Kidney epithelial cell (primary cell): ENCODE measurements at places on chromosomes 1 and 21.

DNA sequence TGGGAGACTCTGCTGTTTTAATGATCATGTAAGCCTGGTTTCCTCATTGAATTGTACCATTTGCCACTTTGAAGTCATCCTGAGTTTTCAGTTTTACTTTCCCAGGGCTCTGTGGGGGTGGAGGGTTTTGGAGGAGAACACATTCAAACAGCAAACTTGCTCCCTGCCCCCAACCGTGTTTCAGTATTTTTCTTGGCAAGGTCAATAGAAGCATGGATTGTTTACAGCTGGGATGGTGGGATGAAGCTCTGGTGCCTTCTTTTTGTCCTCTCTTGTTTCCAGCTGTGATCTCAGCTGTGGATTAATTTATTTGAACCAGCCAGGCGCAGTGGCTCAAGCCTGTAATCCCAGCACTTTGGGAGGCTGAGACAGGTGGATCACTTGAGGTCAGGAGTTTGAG, 54.3 kb upstream of the SERBP1 start:
- DNase-seq = no peak

GRCh38 chr1:77394166-77394565, 112.3 kb downstream of the AK5 start:
- no peak for DNase-seq

GRCh38 chr21:44983421-44984206, 43.8 kb downstream of the SLX9 start:
- DNase-seq = no peak

GRCh38 chr1:211701733-211702132, 26.3 kb upstream of the NEK2 start:
- DNase-seq = no peak

- no peak for DNase-seq
Observed at GRCh38 chr1:9651565-9652378, at the start of gene PIK3CD. Gene PIK3CD (plus strand): TSS chr1:9651731. CDS start chr1:9710456, 58,725 bp downstream.

GRCh38 chr1:47927165-47927564, 70.0 kb downstream of the TRABD2B start:
- no peak for DNase-seq

GRCh38 chr1:216221260-216221700, 202.0 kb downstream of the USH2A start:
- DNase-seq = peak; percentile 42

DNA sequence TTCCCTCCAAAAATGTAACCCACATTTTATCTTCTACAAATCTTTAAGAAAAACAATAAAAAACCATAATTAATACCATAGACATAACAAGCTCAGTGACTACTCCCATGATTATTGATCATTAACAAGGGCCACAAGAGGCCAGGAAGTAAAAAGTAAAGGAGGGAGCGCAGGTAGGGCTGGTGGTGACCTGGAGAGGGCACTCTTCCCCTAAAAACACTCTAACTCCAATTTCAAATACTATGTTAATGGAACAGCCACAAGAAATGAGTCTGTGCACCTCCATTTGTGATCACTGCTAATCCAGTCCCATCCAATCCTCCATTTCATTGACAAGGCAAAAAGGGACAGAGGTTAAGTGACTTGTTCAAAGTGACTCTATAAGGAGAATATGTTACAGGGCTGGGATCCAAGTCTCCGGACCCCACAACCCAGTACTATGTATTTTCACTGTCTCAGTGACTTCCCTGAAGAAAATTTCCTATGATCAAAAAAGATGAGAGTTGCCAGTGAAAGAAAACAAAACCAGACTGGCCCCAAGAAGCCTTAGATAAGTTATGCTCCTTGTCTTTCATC, 41.2 kb upstream of the CFAP298 start:
- DNase-seq = no peak

DNA sequence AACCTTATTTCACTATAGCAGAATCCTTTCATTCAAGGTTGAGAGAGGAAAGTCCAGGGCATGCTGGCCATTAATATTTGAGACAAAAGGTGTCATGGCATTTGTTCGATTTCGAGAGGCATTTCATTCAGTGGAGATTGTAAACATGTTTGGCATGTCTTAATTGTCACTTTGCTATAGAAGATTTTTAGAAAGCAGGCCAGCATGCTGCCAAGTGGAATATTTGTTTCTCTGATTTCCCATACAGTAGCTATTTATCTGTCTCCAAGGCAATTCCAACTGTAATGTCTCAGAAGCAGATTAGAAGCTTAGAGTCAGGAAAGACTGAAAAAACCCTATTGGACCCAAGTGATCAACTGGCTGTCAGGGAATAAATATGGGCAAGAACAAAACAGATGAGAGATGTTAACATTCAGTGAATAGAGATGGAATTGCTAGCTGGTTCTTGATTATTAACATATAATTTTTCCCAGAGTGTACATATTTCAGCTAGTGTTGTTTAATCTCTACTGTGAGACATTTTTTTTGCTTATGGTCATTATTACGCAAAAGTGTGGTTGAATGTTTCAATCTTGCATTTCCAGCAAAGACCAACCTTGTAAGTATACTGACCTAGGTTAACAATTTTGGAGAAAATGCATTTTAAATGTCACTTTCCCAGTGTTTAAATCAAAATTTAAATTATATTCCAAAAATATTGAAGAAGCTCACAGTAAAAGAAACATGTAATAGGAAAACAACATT, 174.6 kb downstream of the KCNK2 start:
- no peak for DNase-seq

DNA sequence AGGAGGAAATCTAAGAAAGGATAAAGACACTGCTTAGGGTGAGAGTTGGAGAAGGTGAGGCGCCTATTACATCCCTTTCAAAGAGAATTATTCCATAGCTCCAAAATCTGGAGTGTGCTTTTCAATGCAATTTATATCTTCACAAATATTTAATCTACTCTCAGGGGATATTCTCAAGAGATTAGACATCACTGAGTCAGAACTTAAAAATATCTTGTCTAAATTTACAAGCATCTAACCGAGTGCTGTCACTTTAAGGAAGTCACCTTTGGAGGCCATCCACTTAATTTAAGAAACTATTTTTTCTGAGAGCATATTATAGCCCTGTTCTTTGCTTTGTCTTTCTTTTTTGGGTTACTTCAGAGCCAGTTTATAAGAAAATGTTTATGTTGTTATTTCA, 134.6 kb downstream of the TNFSF18 start:
- DNase-seq = no peak

DNA sequence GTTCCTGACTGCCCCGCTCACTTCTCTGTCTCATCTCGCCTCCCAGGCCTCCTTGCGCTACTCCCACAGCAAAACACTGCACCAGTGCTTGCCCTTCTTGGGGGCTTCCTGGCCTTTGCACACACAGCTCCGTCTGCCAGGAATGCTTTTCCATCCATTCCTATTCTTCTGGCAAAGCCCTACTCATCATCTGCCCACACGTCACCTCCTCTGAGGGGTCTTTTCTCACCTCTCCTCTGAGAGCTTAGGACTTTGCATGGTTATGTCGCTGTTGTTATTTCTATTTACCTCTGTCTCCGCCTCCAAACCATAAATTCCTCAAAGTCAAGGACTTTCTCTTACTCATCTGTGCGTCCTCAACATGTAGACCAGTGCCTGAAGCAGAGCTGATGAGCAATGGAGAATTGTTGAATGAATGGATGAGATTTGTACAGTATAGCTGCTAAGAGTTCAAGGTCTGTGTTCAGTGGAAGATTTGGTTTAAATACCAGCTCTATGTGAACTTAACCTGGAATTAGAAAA, 26.4 kb upstream of the BTG2 start:
- DNase-seq = no peak

GRCh38 chr1:235873045-235873444, 6.3 kb upstream of the LYST start:
- DNase-seq = no peak

DNA sequence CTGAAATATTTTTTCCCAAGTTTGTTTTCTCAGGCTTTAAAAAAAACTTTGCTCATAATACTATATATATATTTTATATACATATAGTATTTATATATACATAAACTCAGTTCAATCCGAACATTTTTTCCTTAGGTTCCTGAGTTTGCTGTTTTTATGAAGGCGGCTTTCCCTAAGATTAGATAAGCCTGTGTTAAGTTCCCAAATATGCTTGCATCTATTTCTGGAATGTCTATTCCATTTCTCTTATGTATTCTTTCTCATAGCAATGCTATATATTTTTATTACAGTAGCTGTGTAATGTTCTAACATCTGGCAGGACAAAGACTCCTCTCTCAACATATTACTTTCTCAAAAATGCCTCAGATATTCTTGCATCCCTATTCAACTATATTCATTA, 45.9 kb downstream of the ADSS2 start:
- DNase-seq = no peak

DNA sequence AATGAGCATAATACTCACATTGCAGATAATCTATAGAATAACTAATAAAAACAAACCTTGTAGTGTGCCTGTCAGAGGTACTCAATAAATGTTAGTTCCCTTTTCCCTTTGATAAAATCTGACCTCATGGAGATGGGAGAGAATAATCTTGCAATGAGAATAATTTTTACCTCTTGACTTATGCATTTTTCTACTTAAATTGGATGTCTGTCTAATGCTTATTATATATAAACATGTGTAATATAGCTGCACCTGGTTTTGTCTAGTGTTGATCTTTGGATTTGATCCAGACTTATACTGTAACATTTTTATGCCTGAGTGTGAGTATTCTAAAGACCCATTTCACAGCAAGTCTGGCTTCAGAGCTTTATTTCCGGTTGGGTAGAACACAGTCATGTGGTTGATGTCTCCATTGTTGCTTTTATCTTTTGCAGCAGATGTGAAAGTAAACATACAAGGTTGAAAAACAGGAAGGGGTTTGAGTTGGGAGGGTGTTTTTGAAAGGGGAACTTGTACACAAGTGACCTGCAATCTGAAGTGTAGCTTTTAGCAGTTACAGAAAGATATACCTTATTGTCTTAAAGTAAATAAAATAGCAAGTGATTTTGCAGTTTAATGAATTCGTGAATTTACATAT, 12.4 kb downstream of the EPB41 start:
- no peak for DNase-seq

- no peak for DNase-seq
Observed at GRCh38 chr1:182714546-182714945, 30.2 kb upstream of the RGS8 start.

- DNase-seq = no peak
Observed at GRCh38 chr1:112357467-112357866, 38.5 kb upstream of the CTTNBP2NL start.

- no peak for DNase-seq
Observed at GRCh38 chr1:116367256-116367945, 5.6 kb upstream of the ATP1A1 start.

DNA sequence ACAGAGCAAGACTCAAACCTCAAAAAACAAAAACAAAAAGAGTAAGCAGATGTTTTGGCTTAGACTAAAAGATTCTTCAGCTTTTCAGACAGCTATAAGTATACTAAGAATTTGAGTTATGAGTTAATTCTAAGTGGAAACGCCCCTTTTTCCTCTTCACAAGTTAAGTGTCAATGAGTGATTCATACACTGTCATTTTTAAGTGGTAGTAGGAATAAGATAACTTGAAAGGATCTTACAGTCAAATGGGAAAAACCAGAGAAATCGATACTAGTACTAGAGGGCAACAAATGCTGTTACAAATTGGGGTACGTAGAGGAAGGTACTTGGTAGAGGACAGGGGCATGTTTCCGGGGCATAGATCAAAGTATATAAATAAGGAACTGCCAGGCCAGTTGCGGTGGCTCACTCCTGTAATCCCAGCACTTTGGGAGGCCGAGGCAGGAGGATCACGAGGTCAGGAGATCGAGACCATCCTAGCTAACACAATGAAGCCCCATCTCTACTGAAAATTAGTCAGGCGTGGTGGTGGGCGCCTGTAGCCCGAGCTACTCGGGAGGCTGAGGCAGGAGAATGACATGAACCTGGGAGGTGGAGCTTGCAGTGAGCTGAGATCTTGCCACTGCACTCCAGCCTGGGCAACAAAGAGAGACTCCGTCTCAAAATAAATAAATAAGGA, 7.4 kb downstream of the H3-3A start:
- no peak for DNase-seq

DNA sequence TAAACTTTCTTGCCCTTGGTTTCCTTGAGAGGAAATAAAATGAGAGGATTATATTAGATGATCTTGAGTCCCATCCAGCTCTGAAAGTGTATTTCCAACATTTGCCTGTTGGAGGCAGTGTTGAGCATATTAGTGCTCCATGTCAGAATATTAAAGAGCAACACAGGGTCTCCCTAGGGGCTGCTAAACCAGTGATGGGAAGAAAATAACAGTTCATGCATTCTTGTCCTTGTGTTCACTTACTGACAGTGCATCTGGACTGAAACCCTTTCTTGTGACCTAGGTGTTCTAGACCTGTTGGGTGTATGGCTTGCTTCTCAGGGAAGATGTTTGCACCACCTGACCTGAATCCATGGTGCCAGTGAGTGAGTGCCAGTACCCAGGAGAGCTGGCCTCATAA, 124.7 kb upstream of the KIAA0040 start:
- DNase-seq = no peak

DNA sequence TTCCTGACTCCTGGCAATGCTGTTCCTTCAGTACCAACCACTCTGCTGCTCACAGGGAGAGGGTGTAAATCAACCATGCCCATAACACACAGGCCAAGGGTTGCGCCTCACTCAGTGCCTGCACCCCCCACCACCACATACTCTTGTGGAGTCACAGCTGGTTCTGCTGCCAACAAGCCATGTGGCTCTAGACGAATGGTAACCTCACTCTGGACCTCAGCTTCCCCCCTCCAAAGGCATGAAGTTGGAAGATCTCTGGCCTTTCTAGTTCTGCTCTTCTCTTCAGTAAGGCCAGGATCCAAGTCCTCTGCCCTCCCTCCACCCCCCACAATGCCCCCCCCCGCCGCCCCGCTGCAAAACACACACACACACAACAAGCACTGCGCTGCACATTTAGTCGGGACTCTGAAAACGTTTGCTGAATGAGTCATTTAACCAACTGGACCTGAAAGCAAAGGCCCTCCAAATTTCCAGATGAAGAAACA, 1.7 kb upstream of the GLIS1 start:
- no peak for DNase-seq

DNA sequence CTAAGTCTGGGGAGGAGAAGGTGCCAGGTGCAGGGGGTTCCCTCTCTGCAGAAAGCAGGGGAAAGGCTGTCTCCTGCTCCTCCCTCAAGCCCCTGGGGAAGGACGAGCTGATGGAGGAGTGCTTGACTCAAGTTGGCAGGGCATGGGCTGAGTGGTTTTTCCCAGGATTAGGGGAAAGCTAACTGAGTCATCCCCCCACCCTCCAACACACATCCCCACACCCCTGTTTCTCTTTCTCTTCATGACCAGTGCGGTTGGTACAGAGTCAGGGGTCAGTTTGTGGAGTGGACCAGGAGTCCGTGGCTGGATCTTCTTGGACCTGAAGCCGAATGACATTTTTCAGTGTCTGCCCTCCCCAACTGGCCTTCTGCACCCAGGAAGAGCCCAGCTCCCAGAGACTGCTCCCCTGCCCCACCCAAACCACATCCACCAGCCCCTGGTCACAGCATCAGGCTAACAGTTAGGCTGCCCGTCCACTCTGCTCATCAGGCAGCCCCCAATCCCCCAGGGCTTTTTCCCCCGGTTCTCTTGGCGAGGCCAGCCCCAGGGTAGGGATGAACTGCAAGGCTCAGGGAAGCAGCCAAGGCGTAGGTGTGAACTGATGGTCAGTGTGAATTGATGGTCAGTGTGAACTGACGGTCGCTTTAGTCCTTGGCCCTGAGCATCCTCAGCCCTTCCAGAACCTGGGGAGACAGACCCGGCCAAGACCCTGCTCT, 81.0 kb downstream of the PAX7 start:
- DNase-seq = no peak

- no peak for DNase-seq
Observed at GRCh38 chr1:235500971-235501540, 3.2 kb downstream of the B3GALNT2 start.
